ENCODE measurements at places on chromosomes 5 and 9. TPM values are rescaled to one million over a fixed set of nuclear protein-coding genes. Genes with fewer than 3 reads are reported as not detected.

DNA sequence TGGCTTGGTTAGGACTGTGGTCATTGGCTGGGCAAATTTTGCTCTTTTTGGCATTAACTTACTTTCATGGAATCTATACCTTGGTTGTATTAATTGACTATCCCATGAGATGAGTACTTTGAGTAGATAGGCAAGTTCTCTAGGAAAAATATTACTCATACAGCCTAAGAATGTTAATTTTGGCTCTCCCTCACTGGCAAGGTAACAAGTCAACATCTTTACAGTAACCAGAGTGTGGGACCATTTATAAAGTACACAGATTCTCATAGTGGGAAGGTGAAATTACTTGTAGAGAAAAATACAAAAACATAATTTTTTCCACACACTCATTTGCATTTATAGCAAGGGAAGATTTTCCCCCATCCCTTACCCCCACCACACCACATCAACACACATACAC, 154.6 kb upstream of the ZNF608 start:
- no peaks in the 10 kb centered on the region for H3K27me3 ChIP-seq
- H3K36me3 ChIP-seq = no peaks in the 10 kb centered on the region
- peaks cover 6% of the 10 kb centered on the region for H3K4me1 ChIP-seq
- no peak for DNase-seq
- H3K27ac ChIP-seq = no peak overlapping the region

GRCh38 chr5:148760945-148761638, 65.3 kb upstream of the ADRB2 start:
- no peak for DNase-seq
- H3K36me3 ChIP-seq = no peaks in the 10 kb centered on the region
- no peak overlapping the region for H3K4me3 ChIP-seq
- H3K4me1 ChIP-seq = no peaks in the 10 kb centered on the region

- peaks cover 11% of the 10 kb centered on the region for H3K27me3 ChIP-seq
- H3K4me1 ChIP-seq = no peaks in the 10 kb centered on the region
- no peak overlapping the region for H3K27ac ChIP-seq
- no peak for DNase-seq
- H3K4me3 ChIP-seq = no peak overlapping the region
- no peaks in the 10 kb centered on the region for H3K36me3 ChIP-seq
These were observed 69.3 kb upstream of the STC2 start for GRCh38 chr5:173397516-173397915.

DNA sequence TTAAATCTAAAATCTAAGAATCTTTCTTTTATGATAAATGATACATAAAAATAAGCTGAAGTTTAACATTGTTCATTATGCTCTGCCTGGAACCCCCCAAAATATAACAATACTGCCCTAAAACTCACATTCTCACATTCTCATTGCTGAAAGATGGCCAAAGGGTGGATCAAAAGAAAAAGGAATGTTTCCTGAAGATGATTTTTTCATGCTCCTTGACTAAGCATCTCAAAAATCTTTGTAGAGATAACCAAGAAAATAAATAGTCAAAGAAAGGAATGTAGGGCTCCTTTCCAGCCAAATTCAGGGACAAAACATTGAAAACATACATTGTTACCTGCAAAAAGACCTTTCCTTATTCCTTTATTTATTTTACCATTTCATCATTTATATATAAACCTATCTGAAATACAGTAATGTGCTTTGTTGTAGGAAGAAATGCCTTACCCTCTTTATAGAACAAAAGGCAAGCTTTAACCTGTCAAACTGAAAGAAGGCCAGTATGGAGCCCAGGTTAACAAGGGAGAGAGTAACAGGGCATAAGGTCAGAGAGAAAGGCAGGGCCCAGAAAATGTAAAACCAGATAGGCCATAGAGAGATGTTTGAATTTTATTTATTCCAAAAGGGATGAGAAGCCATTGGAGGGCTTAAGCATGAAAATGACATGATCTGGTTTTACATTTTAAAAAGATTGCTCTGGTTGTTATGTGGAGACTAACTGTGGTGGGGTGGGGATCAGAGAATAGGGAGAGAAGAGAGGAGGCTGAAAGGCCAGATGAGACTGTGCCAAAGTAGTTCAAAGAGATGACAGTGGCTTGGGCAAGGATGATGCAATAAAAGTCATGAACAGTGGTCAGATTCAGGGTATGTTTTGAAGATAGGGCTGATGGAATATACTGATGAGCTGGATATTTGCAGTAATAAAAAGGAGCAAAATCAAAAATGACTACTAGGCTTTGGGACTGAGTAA, 37.3 kb upstream of the CDK5RAP2 start:
- no peak overlapping the region for H3K4me3 ChIP-seq
- peaks cover 3% of the 10 kb centered on the region for H3K4me1 ChIP-seq
- peaks cover 1% of the 10 kb centered on the region for H3K36me3 ChIP-seq
- H3K27me3 ChIP-seq = no peaks in the 10 kb centered on the region

DNA sequence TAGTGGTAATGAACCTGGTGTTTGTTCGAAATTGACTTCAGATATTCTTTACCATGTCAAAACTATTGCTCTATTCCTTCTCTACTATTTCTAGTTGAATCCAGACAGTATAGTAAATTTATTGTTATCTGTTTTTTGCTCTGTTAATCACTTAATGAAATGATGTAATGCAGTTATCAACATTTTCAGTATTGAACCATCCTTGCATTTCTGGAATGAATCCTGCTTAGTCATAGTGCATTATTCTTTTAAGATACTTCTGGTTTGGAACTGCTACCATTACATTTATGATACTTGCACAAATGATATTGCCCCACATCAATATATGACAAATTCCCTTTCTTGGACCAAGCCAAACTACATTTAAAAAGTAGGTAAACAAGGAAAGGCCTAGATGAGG, 554.0 kb upstream of the KLF4 start:
- H3K4me1 ChIP-seq = no peaks in the 10 kb centered on the region
- no peak for DNase-seq
- H3K4me3 ChIP-seq = no peak overlapping the region
- H3K27me3 ChIP-seq = no peaks in the 10 kb centered on the region

DNA sequence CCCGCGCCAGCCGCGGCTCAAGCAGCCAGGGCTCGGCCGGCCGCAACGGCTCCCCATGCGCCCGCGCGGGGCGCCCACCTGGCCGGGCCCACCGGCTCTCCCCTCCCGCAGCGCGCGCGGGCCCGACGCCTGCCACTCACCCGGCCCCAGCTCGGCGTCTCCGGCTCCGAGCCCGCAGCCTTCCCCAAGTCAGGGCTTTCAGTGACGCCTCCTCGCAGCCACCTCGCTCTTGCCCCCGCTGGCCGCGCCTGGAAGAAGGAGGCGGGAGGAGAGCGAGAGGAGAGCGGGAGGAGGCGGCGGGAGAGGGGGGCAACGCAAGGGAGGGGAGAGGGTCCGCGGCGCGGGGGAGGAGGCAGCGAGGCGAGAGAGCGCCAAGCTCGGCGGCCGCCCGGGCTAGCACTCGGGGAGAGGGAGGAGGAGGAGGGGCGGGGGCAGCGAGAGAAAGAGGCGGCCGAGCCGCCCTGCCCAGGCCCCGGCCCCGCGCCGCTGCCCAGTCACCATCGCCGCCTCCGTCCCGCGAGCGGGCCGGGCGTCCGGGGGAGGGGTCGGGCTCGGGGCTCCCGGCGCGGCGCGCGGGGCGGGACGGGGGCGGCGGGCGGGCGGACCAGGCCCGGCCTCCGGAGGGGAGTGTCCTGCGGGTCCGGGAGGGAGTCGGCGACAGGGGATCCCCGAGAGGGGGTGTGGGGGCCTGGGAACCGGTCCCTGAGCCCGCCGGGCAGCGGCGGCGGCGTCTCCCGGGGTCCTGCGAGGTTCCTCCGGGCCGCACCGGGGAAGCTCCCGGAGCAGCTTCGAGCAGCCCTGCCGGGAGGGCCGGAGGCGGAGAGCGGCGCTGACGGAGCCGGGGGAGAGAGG, at the start of gene LHFPL2:
LHFPL2 (minus strand) TSS at position 414 of the 852 bp plus-strand sequence. CDS start 138,559 bp downstream, outside the sequence.
- H3K4me1 ChIP-seq = peaks cover 10% of the 10 kb centered on the region
- DNase-seq = peak; percentile 26
- H3K27me3 ChIP-seq = peaks cover 46% of the 10 kb centered on the region

DNA sequence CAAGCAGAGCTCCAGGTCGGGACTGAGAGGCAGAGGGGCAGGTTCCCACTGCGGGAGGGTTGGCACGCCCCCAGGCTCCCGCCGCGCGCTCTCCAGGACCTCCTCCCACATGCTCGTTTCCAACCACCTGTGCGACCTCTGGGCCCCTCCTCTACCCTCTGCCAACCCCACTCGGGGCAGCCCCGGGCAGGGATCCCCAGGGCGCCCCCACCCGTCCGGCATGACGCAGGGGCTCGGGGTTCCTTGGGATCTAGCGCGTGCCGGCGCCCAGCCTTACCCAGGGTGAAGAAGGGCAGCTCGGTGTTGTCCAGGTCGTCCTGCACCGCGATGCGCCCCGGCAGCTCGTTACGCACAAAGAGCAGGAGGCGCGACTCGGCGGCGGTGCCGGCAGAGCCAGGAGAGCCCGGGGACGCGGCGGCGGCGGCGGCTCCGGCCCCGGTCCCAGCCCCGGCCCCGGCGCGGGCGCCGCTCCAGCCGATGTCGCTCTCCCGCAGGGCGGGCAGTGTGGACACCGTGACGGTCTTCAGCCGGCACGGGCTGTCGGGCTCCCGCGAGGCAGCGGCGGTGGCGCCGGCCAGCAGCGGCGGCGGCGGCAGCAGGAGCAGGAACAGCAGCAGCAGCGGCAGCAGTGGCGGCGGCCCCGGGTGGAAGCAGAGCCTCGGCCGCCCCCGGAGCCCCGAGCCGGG, 494 bp downstream of the ASTN2 start:
- H3K27me3 ChIP-seq = peaks cover 31% of the 10 kb centered on the region
- no peak for DNase-seq

DNA sequence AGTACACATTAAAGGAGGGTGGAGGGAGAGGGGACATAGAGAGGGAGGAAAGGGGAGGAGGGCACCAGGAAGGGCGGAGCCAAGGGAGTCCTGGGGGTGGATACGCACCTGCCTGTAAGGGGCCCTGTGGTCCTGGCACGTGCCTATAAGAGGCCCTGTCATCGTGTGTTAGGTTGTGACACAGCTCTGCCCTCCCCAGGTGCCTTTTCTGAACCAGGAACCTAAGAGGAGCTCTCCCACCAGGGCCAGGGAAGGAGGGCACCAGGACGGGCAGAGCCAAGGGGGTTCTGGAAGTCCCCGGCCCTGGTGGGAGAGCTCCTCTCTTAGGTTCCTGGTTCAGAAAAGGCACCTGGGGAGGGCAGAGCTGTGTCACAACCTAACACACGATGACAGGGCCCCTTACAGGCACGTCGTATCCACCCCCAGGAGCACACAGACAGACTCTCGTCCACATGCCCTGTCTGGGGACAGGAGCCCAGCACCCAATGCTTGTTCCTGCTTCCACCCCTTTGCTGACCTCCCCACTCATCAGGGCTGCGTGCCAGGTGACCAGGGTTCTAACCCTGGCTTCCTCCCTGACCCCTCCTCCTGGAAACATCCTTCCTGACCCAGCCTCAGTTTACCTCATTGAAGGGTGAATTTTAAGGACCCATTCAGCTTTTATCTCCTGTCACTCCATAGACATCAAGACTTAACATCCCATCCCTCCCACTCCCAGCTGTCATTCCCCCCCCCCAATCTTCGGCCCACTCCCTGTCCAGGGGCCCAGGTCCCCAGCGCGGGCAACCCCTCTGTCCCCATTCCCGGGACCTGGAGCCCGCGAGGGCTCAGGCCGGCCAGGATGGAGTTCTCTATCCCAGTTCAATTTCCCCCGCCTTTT, 12.9 kb upstream of the OLFM1 start:
- H3K36me3 ChIP-seq = no peaks in the 10 kb centered on the region
- H3K27me3 ChIP-seq = peaks cover 24% of the 10 kb centered on the region
- no peak overlapping the region for H3K27ac ChIP-seq

- no peak for DNase-seq
- H3K27me3 ChIP-seq = peaks cover 3% of the 10 kb centered on the region
- no peak overlapping the region for H3K27ac ChIP-seq
- H3K36me3 ChIP-seq = no peaks in the 10 kb centered on the region
- no peak overlapping the region for H3K4me3 ChIP-seq
These were observed 75.0 kb downstream of the TMEM232 start for GRCh38 chr5:110651507-110651906.

GRCh38 chr9:1535599-1535998, 479.5 kb upstream of the SMARCA2 start:
- no peak overlapping the region for H3K4me3 ChIP-seq
- no peaks in the 10 kb centered on the region for H3K4me1 ChIP-seq
- no peak overlapping the region for H3K27ac ChIP-seq
- H3K36me3 ChIP-seq = no peaks in the 10 kb centered on the region

DNA sequence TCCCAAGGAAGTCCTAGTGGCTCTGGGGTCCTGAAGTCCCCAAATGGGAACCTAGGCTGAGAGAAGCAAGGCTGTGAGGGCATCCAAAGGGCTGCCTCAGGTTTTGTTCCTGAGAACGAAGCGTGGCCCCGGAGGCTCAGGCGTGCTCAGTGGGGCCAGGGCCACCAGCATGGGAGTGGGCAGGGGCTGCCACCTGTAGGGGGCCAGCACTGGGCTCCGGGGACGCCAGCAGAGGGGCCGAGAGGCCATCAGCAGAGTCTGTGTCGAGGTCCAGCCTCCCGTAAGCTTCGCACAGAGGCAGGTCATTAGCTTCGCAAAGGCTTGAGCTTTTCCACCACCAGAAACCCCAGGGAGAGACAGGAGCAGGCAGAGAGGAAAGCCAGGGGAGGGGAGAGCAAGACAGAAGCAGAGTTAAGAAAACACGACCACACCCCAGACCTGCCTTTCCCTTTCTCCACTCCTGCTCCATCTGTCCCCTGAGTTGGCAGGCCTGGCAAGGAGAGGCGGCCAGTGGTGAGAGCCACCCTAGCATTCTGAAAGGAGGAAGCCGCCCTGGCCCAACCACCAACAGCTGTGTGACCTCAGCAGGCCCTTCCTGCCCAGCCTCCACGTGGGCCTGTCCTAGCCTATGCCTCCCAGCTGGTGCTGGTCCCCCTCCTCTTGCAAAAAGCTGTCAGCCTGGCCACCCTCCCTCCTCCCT, 5.5 kb upstream of the SURF6 start:
- no peak overlapping the region for H3K4me3 ChIP-seq
- peaks cover 27% of the 10 kb centered on the region for H3K4me1 ChIP-seq
- no peak overlapping the region for H3K27ac ChIP-seq
- H3K36me3 ChIP-seq = peaks cover 29% of the 10 kb centered on the region
- DNase-seq = no peak
- H3K27me3 ChIP-seq = no peaks in the 10 kb centered on the region

IDNK gene
- total RNA-seq = 3.2 TPM

ZNF354C gene
- 5.8 TPM for total RNA-seq

ASPN gene
- not detected for total RNA-seq

SAXO1 gene
- total RNA-seq = not detected

C9orf85 gene
- 6.7 TPM for total RNA-seq

SLCO4C1 gene
- total RNA-seq = not detected

TIMD4 gene
- 5.2 TPM for total RNA-seq

CCL28 gene
- 5.4 TPM for total RNA-seq

KLF4 gene
- total RNA-seq = 3.4 TPM

AQP3 gene
- total RNA-seq = 7.2 TPM

FAM169A gene
- 10.7 TPM for total RNA-seq

Data from activated naive CD4-positive, alpha-beta T cell treated with anti-CD3 and anti-CD28 coated beads for 36 hours (primary cell).